ENCODE measurements at places on chromosomes 1 and 21. TPM values are rescaled to one million over a fixed set of nuclear protein-coding genes. Genes with fewer than 3 reads are reported as not detected.

DNA sequence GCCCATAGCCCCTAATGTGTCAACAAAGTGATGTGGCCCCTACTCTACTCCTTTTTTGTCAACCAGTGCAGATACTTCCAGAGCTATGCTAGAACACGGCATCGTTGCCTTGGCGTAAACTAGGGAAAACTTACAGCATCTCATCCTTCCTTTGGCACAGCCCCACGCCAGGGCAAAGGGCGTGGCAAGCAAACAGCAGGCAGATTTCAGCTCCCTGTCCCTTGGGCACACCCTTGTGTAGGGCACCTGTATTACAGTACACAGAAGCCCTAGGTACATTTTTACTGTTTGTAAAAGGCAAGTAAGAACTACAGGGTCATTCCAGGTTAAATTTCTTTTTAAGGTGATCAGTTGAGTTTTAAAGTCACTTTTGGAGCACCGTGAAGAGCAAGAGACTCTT lies 29.3 kb downstream of the PRDX6 start:
- DNase-seq = no peak

- DNase-seq = no peak
Measured at GRCh38 chr1:119438761-119439160, 23.8 kb downstream of the HSD3B2 start.

GRCh38 chr1:179105393-179105792 lies 23.5 kb downstream of the TOR3A start:
- DNase-seq = no peak

- DNase-seq = no peak
Measured at GRCh38 chr1:6948416-6948815, 163.2 kb downstream of the CAMTA1 start.

GRCh38 chr1:151972542-151973248 lies 21.0 kb downstream of the S100A10 start:
- DNase-seq = no peak

- DNase-seq = no peak
Measured at GRCh38 chr1:113769601-113769970, 10.3 kb upstream of the PHTF1 start.

DNA sequence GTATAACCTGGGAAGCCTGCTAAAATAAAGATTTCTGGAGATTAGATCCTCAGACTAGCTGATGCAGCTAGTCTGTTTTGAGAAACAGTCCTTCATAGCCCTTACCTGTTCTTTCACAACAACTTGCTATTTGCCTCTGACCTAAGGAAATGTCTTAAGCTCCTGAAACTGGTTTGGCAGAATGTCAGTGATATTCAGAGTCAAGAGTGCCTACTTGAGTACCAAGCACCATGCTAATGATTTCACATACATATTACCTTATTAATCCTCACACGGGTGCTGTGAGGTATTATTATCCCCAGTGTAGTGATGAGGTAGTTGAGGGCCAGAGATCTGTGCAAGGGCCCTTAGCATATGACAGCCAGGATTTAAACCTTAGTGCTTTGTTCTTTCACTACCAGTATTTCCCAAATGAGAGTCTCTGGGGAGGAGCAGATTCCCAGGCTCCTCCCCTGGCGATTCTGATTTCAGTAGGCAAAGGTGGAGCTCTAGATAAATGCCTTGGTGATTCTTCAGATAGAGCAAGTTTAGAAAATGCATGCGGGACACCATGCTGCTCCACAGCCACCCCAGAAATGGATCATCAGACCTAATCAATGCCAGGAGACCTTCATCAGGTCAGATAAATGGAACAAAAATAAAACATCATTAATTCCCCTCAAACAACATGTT lies 47.4 kb upstream of the WNT2B start:
- no peak for DNase-seq

FOXD2 gene
- 0.13 TPM for total RNA-seq
